ENCODE measurements at places on chromosomes 11 and 22. TPM values are rescaled to one million over a fixed set of nuclear protein-coding genes. Genes with fewer than 3 reads are reported as not detected.

DNA sequence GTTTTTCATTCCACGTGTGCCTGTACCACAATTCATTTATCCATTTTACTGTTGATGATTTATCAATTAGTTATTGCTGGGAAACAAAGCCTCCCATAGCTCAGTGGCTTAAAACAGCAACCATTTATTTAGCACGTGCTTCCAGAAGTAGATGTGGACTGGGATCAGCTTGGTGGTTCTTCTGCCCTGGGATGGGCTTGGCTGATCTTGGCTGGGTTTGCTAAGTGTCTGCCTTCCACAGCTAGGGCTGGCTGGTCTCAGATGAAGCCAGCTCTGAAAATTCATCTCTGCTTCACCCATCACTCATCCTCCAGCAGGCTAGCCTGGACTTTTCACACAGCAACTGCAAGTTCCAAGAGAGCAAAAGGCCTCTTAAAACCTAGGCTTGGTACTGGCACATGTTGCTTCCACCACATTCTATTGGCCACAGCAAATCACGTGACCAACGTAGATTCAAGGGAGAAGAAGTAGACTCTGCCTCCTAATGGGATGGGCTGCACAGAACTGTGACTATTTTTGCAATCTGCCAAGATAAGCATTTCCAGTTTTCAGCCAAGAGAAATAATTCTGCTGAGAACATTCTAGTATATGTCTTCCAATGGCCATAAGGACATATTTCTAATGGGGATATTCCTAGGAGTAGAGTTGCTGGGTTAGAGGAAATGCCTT is 124.9 kb downstream of the MN1 start:
- H3K4me1 ChIP-seq: no peaks in the 10 kb centered on the region
- no peak overlapping the region for H3K27ac ChIP-seq
- H3K4me3 ChIP-seq: no peak overlapping the region

- no peaks in the 10 kb centered on the region for H3K27me3 ChIP-seq
- H3K27ac ChIP-seq: peak overlapping the region; percentile 27
- H3K36me3 ChIP-seq: peaks cover 30% of the 10 kb centered on the region
- DNase-seq: no peak
Observed at GRCh38 chr11:121460941-121461514, 8.3 kb upstream of the SORL1-AS1 start.

KCNA4 gene
- total RNA-seq: not detected

SLC22A24 gene
- total RNA-seq: not detected

- peak; percentile 75 for DNase-seq
- peak overlapping the region; percentile 20 for H3K27ac ChIP-seq
- peaks cover 54% of the 10 kb centered on the region for H3K4me1 ChIP-seq
- H3K27me3 ChIP-seq: peaks cover 18% of the 10 kb centered on the region
Observed at GRCh38 chr22:17117890-17118289, 3.3 kb downstream of the TMEM121B start.

CDCA5 gene
- 95.1 TPM for total RNA-seq

DNA sequence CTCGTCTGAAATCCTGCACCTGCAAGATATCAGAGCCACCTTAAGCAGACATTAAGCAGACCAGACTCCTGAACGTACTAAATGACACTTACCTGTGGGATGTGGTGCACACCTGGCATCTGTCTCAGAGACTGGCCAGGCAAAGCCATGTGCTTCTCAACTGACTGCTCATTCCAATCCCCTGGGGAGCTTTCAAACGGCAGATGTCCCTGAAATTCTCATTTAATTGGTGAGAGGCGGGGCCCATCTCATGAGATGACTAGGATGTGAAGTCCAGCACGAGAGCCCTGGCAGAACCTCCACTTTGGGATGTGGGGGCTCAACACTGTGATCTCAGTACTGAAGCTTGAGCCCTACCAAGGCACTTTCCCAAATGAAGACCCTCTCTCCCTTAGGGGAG is 84.9 kb upstream of the HMGXB4 start:
- peak; percentile 39 for DNase-seq
- no peaks in the 10 kb centered on the region for H3K36me3 ChIP-seq
- H3K27ac ChIP-seq: no peak overlapping the region
- no peaks in the 10 kb centered on the region for H3K4me1 ChIP-seq
- H3K27me3 ChIP-seq: no peaks in the 10 kb centered on the region
- H3K4me3 ChIP-seq: no peak overlapping the region

DNA sequence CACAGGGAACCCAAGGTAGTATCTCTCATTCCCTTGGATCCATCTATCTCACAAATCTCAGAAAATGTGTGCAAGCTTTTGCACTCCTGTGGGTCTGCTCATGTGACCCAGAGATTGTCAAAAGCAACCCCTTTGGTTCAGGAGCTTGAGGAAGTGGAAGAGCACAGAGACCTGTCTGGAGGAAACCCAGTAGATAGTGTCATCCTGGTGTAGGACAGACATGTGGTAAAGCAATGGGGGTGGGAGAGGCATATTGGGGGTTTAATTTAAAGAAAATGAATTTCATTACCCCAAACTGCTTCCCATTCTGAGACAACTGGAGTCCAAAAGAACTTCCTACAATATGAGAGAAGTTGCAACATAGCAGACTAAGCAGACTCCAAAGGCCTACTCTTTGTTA is 5.8 kb upstream of the MS4A14 start:
- H3K27me3 ChIP-seq: no peaks in the 10 kb centered on the region
- no peak overlapping the region for H3K27ac ChIP-seq
- no peaks in the 10 kb centered on the region for H3K4me1 ChIP-seq
- H3K36me3 ChIP-seq: no peaks in the 10 kb centered on the region

DNA sequence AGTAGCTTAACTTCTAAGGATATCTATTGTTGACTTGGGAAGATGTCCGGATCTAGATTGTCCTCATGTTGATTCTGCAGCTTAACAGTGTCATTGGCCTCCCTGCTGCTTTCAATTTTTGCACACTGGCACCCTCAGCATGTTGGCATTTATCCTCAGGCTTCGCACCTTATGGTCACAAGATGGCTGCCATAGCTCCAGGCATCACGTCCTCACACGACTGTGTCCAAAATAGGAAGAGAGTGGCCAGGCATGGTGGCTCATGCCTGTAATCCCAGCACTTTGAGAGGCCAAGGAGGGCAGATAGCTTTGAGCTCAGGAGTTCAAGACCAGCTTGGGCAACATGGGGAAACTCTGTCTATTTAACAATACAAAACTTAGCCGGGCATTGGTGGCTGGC is 58.3 kb upstream of the RASD2 start:
- peaks cover 3% of the 10 kb centered on the region for H3K4me1 ChIP-seq
- no peak overlapping the region for H3K27ac ChIP-seq
- no peak overlapping the region for H3K4me3 ChIP-seq
- H3K27me3 ChIP-seq: peaks cover 2% of the 10 kb centered on the region

GRCh38 chr22:39142088-39142680 is 10.3 kb downstream of the CBX7 start:
- no peak overlapping the region for H3K4me3 ChIP-seq
- peaks cover 18% of the 10 kb centered on the region for H3K4me1 ChIP-seq

MMP11 gene
- 0.70 TPM for total RNA-seq

- H3K4me1 ChIP-seq: peaks cover 34% of the 10 kb centered on the region
- H3K27ac ChIP-seq: peak overlapping the region; percentile 94
- no peak for DNase-seq
- H3K4me3 ChIP-seq: peak overlapping the region; percentile 95
Observed at GRCh38 chr22:21651521-21652009, 9.5 kb downstream of the SDF2L1 start.

KRTAP5-11 gene
- total RNA-seq: not detected

DUSP8 gene
- total RNA-seq: 1.6 TPM

SLC22A6 gene
- total RNA-seq: not detected

DNA sequence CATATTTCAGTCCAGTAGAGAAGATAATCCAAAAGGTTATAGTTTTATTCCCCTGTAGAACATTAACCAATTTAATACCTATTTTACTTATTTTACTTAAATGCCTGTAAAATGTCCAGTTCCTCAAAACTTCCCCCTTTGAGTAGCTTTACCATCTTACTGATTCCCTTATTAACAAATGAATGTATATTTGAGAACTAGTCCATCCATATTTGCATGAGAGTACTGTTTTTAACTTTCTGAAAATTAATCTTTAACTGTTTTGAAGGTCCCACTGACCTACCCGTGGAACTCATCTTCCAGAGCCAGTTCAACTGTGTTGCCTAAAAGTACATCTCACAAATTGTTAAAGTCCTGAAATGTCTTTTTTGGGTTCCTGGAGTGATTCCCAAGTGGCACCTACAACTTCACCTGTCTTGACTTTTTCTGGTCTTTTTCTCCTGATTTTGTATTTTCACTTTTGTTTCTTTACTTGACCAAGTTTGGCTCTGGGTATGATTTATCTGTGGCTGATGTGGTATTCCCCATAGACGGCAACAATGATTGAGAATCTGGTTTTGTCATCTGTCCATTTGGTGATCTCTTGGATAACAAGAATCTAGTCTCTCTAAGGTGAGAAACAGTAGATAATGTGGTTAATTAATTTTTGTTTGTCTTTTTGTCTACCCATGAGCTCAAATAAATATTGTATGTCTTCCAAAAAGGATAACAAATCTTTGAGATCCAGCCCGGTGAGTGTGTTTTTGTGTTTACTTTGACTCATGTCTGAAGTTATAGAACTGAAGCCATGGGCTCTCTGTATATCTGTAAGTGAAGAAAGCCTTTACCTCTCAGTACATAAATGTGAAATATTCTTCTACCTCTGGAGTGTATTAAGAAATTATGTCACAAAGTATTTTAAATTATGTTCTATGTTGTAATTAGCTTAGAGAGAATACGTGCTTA is 174.2 kb downstream of the ETS1 start:
- H3K36me3 ChIP-seq: no peaks in the 10 kb centered on the region
- H3K4me3 ChIP-seq: peak overlapping the region; percentile 1
- peaks cover 26% of the 10 kb centered on the region for H3K4me1 ChIP-seq
- DNase-seq: no peak
- no peaks in the 10 kb centered on the region for H3K27me3 ChIP-seq

- H3K36me3 ChIP-seq: peaks cover 44% of the 10 kb centered on the region
- H3K27ac ChIP-seq: peak overlapping the region; percentile 84
- H3K4me3 ChIP-seq: peak overlapping the region; percentile 72
- no peaks in the 10 kb centered on the region for H3K27me3 ChIP-seq
- H3K4me1 ChIP-seq: peaks cover 50% of the 10 kb centered on the region
Observed at GRCh38 chr11:78290293-78291176, 101.8 kb downstream of the USP35 start.
